ENCODE measurements at places on chromosomes 5 and 9. TPM values are rescaled to one million over a fixed set of nuclear protein-coding genes. Genes with fewer than 3 reads are reported as not detected.

- H3K27me3 ChIP-seq: peaks cover 6% of the 10 kb centered on the region
- H3K36me3 ChIP-seq: no peaks in the 10 kb centered on the region
- no peak for DNase-seq
- no peak overlapping the region for H3K4me3 ChIP-seq
- H3K27ac ChIP-seq: no peak overlapping the region
Observed at GRCh38 chr5:122753500-122753899, 21.4 kb upstream of the SNX2 start.

The SNX30 gene
- polyA plus RNA-seq: 2.1 TPM

The PRRX2 gene
- polyA plus RNA-seq: not detected

The EIF4EBP3 gene
- 38.3 TPM for polyA plus RNA-seq

The FAXDC2 gene
- 3.7 TPM for polyA plus RNA-seq

- peaks cover 14% of the 10 kb centered on the region for H3K36me3 ChIP-seq
- H3K27ac ChIP-seq: no peak overlapping the region
- peak; percentile 2 for DNase-seq
- no peaks in the 10 kb centered on the region for H3K27me3 ChIP-seq
- H3K4me3 ChIP-seq: no peak overlapping the region
Observed at GRCh38 chr9:105313238-105313637, 68.8 kb downstream of the SLC44A1 start.

The HTR1A gene
- not detected for polyA plus RNA-seq

The GADD45G gene
- 1.6 TPM for polyA plus RNA-seq

DNA sequence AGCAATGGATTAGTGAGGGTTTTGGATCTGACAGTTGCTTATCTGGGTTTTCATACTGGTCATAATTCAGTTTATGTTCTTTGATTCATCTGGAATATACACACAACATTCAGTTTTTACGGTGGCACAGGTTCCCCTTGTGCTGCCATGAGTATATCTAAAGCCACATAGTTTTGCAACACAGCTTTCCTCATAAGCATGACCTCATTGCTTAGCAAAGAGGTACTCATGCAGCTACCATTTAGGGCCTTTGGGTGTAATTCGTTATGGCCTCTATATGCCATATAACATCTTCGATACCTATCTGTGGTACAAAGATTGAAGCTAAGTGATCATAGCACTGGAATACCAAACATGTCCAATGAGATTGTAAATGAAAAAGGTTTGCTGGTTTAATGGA, 2.9 kb upstream of the RBM22 start:
- H3K36me3 ChIP-seq: peaks cover 9% of the 10 kb centered on the region
- H3K27ac ChIP-seq: no peak overlapping the region
- no peak overlapping the region for H3K4me3 ChIP-seq
- peaks cover 2% of the 10 kb centered on the region for H3K4me1 ChIP-seq
- H3K27me3 ChIP-seq: no peaks in the 10 kb centered on the region

All from immature natural killer cell (primary cell).